ENCODE measurements at places on chromosomes 5 and 9. TPM values are rescaled to one million over a fixed set of nuclear protein-coding genes. Genes with fewer than 3 reads are reported as not detected.

The CENPK gene
- 21.4 TPM for total RNA-seq

The PLAC8L1 gene
- not detected for total RNA-seq

The GABRA6 gene
- not detected for total RNA-seq

The PIP5KL1 gene
- total RNA-seq, result 0.65 TPM

The TAF1L gene
- total RNA-seq, result under 0.01 TPM

The MGAT1 gene
- total RNA-seq, result 58.4 TPM

The GCNT4 gene
- 11.6 TPM for total RNA-seq

The CAVIN4 gene
- total RNA-seq, result 0.69 TPM

The SUSD3 gene
- 5.1 TPM for total RNA-seq

The WNK2 gene
- 0.17 TPM for total RNA-seq

The CDH9 gene
- not detected for total RNA-seq

The SLC34A3 gene
- not detected for total RNA-seq

The SLC6A19 gene
- not detected for total RNA-seq

The OSTF1 gene
- 37.2 TPM for total RNA-seq

The DBH gene
- total RNA-seq, result not detected

The SPATA31A1 gene
- not detected for total RNA-seq

The SYK gene
- total RNA-seq, result 11.8 TPM

The SEMA6A gene
- total RNA-seq, result 1.0 TPM

The PCDHGA12 gene
- 1.7 TPM for total RNA-seq

The NME5 gene
- 7.1 TPM for total RNA-seq

The TSSK1B gene
- not detected for total RNA-seq

The SOHLH1 gene
- not detected for total RNA-seq

The UGT3A1 gene
- total RNA-seq, result 9.4 TPM

The TAF11L9 gene
- total RNA-seq, result not detected

The AGXT2 gene
- total RNA-seq, result not detected
